LHCN-M2 (cell line): ENCODE measurements at places on chromosomes 2 and 18. TPM values are rescaled to one million over a fixed set of nuclear protein-coding genes. Genes with fewer than 3 reads are reported as not detected.

Gene CPS1
- 30.8 and 36.4 TPM in 2 replicates for total RNA-seq

Gene CD207
- not detected in 2 replicates for total RNA-seq

Gene GPAT2
- total RNA-seq = not detected in 2 replicates

Gene UPP2
- total RNA-seq = not detected in 2 replicates

Gene SLC4A3
- 2.8 and 2.9 TPM in 2 replicates for total RNA-seq

Gene HAAO
- not detected in 2 replicates for total RNA-seq

Gene MYO3B
- total RNA-seq = 0.06 TPM in 2 replicates

Gene COL3A1
- 569 and 602 TPM in 2 replicates for total RNA-seq

Gene LRATD1
- total RNA-seq = 0.26 and 0.57 TPM in 2 replicates

DNA sequence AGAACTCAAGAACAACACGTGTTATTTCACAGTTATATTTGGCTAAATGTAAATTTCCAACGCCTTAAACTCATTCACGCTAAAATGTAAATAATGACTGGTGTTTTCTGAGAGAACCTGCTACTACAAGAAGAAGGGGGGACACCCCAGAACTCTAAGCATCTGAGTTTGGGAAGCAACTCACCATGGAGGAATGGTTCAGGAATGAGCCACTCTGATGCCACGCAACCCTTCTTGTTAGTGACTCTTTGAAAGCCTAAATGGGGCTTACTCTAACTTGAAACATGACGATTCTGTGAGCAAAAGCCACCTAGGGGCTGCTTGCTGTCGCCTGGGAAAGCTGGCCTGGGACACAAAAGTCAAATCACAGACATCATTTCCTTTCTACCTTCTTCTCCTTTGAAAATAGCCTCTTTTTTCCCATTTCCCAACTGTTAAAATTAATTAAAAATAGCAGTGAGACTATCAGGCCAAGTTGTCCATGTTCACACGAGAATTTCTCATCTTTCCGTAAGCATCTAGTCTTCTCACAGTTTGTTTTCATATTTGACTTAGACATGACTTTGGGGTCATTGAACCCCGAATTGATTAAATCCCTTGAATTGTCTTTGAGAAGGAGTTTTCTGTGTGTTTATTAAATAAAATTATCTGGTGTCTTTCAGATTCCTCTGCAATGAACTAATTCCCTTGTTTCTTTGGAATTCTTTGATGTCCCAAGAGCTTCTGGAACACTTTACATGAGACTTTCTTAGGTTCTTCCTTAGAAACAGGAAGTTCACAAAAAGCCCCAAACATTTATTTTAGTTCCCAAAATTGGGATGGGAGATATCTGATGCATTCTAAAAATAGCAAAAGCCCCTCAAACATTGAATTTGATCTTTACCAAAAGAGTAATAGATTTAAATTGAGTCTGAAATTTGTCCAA is 75.5 kb upstream of the CABLES1 start:
- DNase-seq = peak; percentile 26

- DNase-seq = no peak
Observed at GRCh38 chr2:145015561-145015960, 495.6 kb upstream of the ZEB2 start.

GRCh38 chr2:210496512-210496911 is 20.0 kb upstream of the LANCL1 start:
- DNase-seq = no peak

DNA sequence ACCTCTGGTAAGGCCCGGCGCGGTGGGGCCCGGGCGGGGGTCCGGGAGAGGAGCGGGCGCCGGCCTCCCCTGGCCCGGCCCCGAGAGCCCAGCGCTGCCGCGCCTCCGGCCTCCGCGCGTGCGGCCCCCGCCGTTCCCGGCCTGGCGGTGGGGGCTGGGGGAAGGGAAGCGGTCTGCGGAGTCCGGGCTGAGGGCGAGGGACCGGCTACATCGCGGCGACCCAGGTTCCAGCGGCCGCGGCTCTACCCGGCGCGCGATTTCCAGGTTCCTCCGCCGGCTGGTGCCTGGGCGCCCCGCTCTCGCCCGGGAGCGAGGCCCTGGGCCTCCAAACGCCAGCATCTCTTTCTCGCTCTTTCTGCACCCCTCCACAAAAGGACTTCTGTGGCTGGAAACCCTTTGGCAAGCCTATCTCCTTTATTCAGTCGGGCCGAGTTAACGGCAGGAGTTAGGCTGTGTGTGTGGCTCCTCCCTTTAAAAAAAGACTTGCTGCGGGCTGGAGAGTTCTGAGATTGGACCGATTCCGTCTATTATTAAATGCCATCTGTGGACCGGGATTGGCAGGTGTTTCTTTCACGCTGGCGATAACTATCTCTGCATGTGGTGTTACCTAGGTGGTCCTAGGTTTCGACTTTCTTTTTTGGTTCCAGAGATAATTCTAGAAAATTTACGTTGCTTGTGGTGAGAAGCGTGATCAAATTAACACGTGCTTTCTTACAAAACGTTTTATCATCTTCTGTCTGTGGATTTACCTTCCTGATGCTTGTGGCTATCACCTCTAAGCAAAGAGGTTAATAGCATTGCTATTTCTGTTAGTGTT is 592 bp downstream of the ME2 start:
- DNase-seq = peak; percentile 49

- no peak for DNase-seq
Observed at GRCh38 chr2:165924946-165925345, 28.6 kb downstream of the TTC21B start.

- DNase-seq = no peak
Observed at GRCh38 chr2:194765723-194766122, 891.3 kb upstream of the SLC39A10 start.

DNA sequence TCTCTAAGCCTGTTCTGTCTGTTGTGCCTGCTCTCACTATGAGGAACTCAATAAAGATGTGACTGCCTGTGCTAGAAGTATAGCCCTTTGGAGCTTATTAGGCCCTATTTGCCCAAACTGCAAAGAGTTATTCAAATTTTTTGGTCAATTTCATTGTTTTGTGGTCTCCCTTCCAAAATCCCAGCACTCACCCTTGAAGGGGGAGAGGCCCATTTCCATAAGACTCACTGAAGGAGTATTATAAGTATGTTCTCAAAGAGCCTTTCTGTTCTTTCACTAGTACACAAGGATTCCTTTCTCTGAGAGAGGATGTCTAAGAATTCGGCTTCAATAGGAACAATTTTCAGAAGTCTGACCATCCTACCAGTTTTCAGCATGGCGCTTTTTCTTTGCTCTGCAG is 641.9 kb upstream of the REG3G start:
- no peak for DNase-seq

DNA sequence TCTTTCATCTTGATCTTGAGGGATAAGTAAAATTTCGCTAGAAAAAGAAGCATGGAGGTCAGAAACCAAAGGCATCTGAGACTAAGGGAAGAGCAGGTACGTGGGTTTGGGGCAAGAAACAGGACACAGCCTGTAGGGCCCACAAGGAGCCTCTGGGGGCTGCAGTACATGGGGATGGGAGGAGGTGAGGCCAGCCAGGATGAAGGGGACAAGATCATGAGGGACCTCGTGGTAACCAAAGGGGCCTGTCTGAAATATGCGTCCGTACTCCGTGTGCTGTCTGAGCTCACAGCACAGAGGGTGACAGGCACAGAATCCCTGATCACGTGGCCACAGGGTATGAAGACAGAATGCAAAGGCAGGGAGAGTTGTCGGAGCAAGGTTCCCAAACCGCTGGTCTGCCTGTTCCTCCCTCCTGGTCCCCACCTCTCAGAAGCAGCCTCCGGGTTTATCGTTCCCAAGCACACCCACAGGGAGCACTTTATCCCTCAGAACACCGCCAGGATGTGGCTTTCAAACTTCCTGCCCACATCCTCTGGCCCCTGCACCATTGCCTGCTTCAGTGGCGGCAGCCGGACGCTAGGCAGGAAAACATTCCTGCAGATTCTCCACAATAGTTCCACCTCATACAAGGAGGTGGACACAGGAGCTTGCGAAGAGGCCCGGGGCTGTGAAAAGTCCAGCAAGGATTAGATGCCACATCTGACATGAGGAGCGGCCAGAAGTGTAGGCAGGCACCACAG is 12.0 kb downstream of the TMEM163 start:
- DNase-seq = peak; percentile 32

DNA sequence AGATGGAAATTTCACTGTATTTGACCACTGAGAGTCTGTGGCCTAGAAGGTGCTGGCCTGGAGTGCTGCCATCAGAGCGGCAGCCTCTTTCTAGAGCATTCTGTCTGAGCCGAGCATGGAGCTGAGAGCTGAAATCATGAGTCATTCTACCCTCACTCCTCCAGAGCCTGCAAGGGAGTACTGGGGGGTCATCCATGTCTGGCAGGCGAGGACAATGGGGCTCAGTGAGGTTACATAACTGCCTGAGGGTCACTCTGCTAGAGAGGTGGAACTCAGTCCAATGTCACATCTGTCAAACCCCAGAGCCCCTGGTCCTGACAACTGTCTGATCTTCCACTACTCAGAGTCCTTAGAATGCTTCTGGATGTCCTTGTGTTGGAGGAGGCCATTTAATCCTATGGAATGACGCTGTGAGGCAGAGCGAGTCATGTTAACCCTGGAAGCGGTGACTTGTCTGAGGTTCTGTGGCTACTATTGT is 65.3 kb downstream of the HAUS1 start:
- peak; percentile 62 for DNase-seq

DNA sequence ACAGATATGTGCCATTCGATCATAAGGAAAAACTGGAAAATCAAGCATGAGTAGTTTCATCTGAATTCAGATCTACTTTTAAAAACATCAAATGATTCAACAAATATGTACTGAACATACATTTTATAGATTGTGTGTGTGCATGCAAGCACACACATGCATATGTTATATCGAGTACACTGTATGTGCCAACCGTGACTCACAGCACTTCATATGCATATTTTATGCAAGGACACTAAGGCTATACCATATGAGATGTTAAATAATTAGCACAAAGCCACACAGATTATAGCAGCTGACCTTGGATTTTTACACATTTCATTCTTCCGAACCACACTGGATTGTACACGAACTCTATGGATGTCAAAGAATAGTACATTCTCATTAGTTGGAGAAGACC is 161.2 kb downstream of the DNAH7 start:
- no peak for DNase-seq

- DNase-seq = no peak
Observed at GRCh38 chr2:25336383-25336841, 5.3 kb downstream of the DNMT3A start.

GRCh38 chr2:237309011-237309410 is 105.0 kb downstream of the COL6A3 start:
- DNase-seq = peak; percentile 68

GRCh38 chr18:60040971-60041370 is 141.2 kb downstream of the PMAIP1 start:
- DNase-seq = peak; percentile 31

- no peak for DNase-seq
Observed at GRCh38 chr18:11666176-11666575, 22.9 kb upstream of the GNAL start.

DNA sequence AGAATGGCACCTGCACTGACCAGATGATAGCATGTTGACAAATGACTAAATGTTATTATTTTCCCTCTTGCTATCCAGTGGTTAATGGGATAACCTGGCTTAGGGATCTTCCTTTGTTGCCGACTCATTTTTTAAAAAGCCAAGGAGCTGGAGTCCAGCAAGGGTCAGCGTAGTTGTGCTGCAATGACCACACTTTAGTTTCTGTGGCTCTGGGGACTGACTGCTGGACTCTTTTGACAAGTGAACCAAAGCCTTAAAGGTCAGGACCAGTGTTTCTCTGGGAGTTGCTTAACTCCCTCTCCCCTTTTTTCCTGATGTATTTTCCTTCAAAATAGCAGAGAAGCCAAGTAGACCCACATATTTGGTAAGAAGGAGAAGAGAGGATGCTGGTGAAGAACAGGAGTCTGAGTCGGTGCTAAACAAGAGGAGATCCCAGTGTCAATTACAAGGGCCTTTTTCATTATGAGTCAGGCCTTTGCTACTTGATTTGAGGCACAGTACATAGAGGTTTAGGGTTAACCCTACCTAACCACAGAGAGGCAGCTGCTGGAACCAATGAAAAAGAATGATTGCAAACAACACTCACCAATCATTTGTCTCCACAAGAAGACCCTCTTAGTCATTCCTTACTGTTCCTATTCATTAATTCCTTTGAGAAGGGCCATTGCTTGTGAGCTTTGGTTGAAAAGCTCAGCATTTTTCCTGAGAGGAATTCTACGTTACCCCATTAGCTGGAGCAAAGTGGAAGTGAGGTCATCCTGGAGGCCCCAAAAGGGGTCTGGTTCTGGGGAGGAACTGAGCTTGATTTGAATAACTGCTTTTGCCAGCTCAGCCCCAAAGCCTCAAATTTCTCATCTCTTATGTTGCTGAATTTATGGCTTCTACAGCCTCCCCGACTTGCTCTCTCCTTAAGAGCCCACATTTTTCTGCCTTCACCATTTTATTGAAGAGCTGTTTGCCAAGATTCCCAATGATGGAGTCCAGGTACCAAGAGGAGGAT is 137.6 kb upstream of the HNMT start:
- DNase-seq = peak; percentile 17

DNA sequence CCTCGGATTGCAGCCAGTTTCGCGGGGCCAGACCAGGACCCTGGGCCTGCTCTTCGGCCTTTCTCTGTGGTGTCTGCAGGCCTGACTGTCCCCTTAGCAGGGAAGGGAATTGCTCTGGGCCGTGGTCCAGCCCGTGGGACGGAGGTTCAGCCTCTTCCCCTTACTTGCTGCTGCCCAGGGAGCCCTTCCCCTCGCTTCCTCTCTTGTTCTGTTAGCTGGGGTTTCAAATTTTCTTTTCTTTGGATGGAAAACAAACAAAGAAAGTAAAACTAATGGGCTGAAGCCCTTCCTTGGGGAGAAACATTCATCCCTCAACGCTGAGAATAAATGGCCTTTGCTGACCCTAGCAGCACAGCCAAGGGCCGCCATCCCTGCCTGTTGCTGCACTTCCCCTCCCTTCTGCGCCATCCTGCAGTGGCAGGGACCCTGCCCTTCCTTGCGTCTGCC is 52.4 kb downstream of the ASAP2 start:
- DNase-seq = no peak

- DNase-seq = peak; percentile 29
Observed at GRCh38 chr2:154484338-154485099, 214.0 kb upstream of the KCNJ3 start.
